Upper lobe of right lung (tissue), 1 donor: ENCODE measurements at places on chromosomes 1 and 21. TPM values are rescaled to one million over a fixed set of nuclear protein-coding genes. Genes with fewer than 3 reads are reported as not detected.

DNA sequence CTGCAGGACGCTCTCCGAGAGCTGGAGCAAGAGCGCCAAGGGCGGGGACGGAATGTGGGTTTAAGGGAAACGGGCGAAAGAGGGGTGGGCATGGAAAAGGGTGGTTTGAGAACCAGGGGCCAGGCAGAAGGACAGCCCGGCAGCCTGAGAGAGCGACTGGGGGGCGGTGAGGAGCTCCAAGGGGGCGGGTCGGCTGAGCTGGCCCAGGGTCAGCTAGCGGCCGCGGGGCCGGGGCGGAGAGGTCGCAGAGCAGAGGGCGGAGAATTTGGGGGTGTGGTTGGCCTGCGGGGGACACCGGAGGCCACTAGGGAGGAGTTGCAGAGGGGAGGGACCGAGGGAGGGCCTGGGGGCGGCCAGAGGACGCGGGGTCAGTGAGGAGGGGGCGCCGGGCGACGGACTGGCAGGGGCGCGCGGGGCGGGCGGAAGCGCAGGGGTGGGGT is 54.7 kb downstream of the NDUFS5 start:
- DNase-seq, result no peak

DNA sequence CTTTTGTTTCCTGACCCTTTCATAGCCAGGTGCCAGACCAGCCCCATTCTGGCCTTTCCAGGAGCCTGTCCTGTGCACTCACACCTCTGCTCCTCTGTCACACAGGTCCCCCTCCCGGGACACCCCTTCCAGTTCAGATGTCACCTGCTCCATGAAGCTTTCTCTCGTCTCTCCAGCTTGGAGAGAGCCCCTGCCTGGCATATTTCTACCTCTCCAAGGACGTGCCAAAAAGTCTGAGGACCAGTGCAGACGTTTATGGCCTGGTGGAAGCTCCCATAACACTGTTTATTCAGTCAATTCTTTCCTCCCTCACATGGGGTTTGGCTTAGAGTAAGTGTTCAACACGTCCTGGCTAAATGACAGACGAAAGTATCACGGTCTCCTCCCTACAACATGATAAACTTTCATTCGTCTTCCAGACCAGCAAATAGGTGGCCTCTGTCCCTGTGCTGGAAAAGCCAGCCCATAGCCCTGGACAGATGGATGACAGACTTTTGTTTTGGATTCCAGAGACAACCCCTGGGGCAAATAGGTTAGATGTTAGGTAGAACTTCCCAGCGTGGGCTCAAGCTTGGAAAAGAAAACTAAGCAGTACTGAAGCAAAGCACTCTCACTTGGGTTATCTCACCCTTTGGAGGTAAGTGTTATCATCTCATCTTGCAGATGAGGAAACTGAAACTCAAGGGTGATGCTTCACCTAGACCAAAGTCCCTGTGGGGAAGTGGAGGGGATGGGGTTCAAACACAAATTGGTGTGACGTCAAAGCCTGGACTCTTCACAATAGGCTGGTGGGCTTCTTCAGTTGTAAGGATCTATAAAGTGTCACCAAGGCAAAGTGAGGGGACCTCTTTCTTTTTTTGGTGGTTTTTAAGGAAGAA is 52.9 kb upstream of the ECE1 start:
- no peak for DNase-seq

- DNase-seq, result no peak
Observed at GRCh38 chr1:104387716-104388508, 638.2 kb downstream of the AMY1C start.

DNA sequence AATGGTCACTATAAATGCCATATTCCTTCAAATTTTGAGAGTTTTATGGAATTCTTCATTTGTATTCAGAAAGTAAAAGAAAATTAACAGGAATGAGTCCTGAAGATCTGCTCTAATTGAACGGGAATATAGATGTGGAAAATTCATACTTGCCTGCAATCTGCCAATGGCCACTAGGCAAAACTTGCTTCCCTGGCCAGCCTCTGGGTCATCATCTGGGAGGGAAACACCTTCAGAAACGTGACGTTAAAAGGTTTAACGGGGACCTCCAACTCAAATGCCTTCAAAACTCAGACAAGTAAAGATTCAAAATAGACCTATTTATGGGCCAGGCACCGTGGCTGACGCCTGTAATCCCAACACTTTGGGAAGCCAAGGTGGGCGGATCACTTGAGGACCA is 21.7 kb upstream of the CTSK start:
- no peak for DNase-seq

Gene CYP4A11
- not detected for total RNA-seq

Gene TSPAN1
- total RNA-seq, result 6.9 TPM

Gene NOL9
- 23.6 TPM for total RNA-seq

Gene LSM10
- 39.4 TPM for total RNA-seq

GRCh38 chr1:204225841-204226735 is 12.3 kb upstream of the GOLT1A start:
- no peak for DNase-seq

DNA sequence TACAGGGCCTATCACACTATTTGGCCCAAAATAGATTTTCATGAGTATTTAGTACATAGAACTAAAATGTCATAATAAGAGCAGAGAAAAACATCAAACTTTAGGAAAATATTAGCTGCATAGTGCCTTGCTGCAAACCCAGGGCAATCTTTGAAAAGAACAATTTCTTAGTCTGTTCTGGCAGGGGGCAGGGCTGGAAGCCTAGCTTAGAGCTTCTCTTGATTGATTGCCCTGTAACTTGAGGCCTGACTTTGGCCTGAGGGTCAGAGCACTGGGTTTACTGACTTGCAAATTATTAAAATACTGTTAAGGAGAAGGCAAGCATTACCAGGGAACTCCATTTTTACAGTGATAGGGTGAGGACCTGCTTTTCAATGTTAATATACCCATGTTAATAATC is 115.8 kb upstream of the SPAG17 start:
- DNase-seq, result no peak

GRCh38 chr1:225825607-225826007 is 15.7 kb downstream of the EPHX1 start:
- DNase-seq, result no peak

DNA sequence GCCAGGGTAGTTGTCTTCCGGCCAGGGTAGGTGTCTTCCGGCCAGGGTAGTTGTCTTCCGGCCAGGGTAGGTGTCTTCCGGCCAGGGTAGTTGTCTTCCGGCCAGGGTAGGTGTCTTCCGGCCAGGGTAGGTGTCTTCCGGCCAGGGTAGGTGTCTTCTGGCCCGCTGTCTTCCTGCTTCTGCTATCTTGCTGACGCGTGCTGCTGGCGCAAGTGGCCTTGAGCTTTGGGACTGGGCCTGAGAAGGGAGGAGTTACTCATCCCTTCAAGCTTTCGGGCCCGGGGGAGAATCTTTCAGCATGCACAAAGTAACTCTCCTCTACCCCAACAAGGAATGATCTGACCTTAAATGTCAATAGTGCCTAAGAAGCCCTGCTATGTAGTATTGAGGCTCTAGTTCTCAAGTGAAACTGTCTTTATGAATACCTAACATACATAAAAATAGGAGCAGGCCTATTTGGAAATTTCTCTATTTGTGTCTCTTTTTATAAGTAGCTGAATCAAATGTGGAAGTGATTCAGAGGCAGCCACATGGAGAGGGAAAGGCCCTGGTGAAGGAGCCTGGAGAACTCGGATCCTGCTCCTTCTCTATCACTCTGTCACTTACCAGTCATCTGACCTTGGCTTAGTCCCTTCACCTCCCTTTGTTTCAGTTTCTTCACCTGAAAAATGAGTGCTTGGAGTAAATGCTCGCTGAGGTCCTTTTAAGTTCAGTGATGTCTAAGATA is 65.6 kb downstream of the RGL1 start:
- no peak for DNase-seq

DNA sequence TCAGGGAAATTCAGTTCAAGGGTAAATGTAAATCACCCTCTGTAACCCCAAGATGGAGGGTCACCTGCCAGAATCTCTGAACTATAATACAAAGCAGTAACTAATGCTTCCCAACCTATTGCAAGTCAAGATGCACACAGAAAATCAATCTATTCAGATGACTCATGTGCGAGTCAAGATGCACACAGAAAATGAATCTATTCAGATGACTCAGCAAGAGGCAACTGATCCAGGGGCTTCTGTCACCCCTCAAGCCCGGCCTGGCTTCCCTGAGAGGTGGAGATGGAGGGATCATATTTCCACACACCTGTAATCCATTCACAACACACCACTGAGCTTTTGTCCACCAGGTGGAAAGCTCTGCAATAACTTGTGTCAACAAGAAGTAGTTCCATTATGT is 17.4 kb upstream of the HIVEP3 start:
- no peak for DNase-seq

Gene HES3
- not detected for total RNA-seq

DNA sequence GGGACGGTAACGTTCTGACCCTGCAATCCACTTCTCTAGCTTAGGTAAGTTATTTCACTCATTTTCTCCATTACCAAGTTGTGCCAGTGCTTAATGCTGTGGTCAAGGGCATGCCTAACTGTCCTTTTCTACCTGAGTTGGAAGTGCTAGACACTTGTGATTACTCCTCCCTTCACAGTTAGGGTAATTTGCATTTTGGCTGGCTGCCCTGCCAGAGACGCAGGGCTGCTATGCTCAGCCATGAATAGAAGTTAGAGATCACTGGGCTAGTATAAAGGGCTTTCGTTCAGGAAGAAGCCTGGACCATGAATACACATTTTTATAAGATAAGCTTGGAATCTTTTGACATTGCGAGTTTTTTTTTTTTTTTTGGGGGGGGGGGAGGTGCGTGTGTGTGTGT is 633.2 kb upstream of the NEGR1 start:
- no peak for DNase-seq

Gene CRP
- total RNA-seq, result 0.26 TPM

DNA sequence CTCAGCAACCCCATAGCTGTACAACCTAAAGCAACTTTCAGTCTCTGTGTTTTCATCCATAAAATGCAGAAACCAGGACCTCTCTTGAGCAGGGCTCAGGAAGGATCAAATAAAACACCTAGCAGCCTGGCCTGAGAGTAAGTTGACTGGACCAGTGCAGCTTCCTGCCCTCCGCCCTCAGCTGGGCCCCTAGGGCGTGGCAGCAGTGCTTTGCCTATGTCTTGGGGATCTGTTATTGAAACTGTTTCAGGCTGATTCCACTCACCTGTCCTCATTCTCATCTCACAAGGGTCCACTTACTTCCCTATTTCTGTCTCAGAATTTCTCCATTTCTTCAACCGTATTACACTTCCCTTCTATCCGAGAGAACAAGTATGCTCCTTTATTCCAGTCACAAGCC is 17.3 kb downstream of the LRRC42 start:
- no peak for DNase-seq

DNA sequence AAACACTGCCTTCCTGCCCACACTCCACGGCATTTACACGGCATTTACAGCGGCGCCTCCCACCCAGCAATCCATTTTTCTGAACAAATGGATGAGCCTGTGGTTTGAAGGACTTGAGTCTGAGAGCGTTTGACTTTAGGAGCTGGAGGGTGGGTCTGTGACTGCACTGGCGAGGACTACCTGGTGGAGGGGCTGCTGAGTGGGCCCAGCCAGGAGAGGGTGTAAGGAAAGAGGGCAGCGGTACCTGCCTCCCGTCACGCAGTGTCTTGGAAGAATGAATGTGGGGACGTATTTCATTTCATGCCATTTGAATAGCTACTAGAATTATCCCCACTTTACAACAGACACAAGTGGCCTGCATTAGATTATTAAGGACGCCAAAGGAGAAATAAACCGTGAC is 62.9 kb downstream of the B3GALT5 start:
- DNase-seq, result no peak

- no peak for DNase-seq
Observed at GRCh38 chr1:201054091-201054543, 30.6 kb upstream of the KIF21B start.

Gene KRTAP6-2
- total RNA-seq, result not detected

DNA sequence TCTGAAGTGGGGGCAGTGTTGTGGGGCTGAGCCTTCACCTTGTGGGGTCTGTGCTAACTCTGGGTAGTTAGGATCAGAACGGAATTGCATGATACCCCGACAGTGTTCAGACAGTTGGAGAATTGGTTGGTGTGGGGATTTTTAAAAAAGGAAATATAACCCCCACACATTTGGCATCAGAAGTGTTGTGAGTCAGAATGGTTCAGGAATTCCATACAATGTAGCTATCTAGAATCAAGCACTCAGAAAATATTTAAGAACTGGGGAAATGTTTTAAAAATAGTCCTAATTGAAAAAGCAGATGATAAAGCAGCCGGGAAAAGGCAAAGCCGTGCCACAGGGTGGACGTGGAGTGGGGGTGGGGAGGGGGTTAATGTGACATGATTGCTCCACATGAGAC is 6.5 kb upstream of the S100A7 start:
- no peak for DNase-seq

DNA sequence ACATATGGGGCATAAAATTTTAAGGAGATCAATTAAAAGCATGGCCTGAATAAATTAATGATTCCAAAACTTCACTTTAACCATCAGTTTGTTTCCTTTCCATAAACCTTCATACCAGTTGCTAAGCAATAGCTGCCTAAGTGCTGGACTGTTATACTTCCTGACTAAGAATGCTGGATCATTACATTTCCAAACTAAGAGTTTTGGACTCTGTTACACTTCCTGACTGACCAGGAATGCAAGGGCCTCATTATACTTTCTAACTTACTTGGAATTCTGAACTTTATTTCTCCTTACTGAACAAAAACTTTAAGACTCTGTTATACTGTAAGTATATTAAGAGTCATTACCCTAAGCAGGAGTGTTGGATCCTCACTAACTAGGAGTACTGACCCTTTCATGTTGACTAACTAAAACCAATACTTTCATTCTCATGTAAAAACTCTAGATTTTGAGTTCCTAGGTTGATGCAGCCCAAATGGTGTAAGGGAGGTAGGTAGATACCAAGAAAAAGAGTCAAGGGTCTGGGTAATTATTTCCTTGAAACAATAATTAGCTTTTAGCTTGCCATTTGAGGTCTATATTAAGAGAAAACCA is 118.2 kb downstream of the FAF1 start:
- no peak for DNase-seq

- no peak for DNase-seq
Observed at GRCh38 chr1:70090875-70091274, 114.5 kb downstream of the LRRC40 start.

Gene DYNLT5
- total RNA-seq, result 3.3 TPM

GRCh38 chr21:30257773-30258172 is 25.0 kb downstream of the KRTAP24-1 start:
- no peak for DNase-seq

- peak; percentile 91 for DNase-seq
Observed at GRCh38 chr1:150567717-150568593, 11.5 kb downstream of the MCL1 start.

GRCh38 chr1:86965827-86966182 is 51.4 kb downstream of the HS2ST1 start:
- DNase-seq, result no peak

Gene SV2A
- 1.7 TPM for total RNA-seq

DNA sequence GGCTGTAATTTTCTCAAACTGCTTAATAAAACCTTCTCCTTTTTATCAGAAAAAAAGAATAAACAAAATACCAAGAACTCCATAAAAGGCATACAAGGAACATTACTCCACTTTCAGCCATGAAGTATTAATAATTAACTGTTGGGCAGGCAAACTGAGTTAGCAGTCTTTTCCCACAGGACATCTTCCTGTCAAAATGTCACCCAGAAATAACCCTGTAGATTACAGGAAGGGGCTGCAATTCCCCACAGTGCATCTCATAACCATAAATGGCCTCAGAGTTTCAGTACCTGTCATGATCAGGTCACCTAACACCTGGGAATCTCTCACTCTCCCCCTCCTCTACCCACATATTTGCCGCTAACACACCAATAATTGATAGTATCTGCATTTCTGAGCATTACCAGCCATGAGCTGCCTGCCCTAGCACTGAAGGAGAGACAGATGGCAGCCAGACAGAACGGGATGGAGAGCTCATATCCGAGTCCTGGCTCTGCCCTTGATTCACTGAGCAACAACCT is 475.0 kb downstream of the SMYD3 start:
- DNase-seq, result no peak

GRCh38 chr1:197170538-197170937 is 24.1 kb upstream of the ASPM start:
- no peak for DNase-seq
